Eye (tissue), 1 donor: ENCODE measurements at places on chromosomes 7 and 10.

DNA sequence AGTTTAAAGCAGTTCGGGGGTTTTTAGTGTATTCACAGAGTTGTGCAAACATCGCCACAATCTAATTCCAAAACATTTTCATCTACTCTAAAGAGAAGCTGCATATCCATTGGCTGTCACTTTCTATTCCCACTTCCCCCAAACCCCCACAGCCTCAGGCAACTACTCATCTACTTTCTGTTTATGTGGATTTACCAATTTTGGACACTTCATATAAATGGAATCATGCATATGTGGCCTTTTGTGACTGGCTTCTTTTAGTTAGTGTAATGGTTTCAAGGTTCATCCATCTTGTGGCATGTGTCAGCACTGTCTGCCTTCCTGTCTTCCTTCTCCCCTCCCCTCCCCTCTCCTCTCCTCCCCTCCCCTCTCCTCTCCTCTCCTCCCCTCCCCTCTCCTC, 78.5 kb upstream of the FZD1 start:
- DNase-seq, result no peak

GRCh38 chr10:84375011-84375410, 46.6 kb downstream of the CCSER2 start:
- DNase-seq, result peak; percentile 80

DNA sequence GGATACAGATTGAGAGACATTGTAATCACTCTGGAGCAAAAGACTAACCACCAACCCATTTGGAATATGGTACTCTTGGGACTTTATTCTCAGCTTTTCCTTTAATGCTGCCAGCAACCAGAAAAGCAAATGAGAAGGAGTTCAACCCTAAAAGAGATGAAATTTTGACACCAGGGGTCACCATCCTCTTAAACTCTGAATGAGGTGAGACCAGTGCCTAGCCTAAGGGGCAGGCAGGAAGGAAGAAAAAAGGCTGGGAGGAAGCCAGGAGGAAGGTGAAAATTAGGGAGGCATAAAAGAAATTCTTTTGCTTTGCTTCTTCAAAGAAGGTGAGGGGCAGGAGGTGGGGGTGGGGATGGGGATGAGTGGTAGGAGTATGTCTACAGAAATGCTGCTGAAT, 135.8 kb downstream of the JAZF1 start:
- no peak for DNase-seq

DNA sequence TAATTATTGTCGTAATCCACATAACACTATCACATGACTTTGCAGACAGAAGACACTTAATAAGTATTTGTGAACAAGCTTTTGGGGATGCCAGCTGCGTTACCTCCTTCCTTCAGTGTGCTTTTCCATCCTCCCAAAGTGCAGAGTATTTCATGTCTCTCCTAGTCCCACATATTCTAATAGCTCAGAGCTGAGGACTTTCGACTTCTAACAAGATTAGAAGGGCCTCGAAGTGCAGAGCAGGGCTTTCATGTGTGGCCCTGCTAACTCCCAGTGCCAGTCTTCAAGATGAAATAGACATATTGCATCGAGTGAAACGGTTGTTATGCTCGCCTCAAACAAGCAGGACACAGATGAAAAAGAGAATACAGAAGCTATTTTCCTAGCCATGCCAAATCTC, 125.7 kb upstream of the RNF32 start:
- no peak for DNase-seq

- no peak for DNase-seq
Measured at GRCh38 chr10:113930482-113931057, 76.1 kb downstream of the NHLRC2 start.

GRCh38 chr7:118104812-118105441, 79.0 kb upstream of the LSM8 start:
- peak; percentile 47 for DNase-seq

- no peak for DNase-seq
Measured at GRCh38 chr7:17939211-17939605, 1.1 kb downstream of the SNX13 start.
